ENCODE measurements at places on chromosomes 6 and 20.

DNA sequence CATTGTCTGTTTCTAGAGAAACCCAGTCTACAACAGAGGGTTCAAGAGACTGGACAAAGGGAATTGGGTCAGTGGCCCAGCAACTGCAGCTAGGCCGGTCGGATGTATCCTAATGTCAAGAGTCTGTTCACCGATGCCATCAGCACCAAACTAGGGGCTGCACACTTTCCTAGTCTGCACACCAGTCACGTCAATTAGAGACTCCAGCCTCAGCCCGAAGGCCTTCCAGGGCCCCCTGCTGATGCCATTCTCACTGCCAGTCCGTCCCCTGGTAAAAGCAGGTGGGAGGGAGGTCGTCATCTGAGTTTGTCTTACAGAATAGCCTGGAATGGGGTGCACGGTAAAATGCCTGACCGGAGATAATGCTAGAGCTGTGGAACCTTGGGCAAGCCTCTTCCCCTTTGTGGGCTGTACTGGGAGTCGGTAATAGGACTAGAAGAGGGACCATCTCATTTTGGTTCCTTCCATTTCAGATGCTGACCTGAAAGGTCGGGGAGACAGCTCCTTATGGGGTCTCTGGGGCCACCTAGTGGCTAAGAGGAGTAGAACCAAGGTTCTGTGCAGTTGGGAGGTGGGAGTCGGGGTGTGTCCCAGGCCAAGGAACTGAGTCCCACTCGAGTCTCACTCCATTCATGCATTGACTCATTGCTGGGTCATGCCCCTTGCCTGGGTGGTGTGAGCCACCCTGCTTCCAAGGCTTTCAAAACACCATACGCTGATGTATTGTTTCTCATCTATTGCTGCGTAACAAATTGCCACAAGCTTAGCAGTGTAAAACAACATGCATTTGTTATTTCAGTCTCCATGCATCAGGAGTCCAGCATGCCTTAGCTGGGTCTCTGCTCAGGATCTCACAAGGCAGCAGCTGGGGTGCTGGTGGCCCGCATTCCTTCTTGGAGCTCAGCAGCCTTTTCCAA, 5.1 kb downstream of the SOX12 start:
- DNase-seq: no peak

DNA sequence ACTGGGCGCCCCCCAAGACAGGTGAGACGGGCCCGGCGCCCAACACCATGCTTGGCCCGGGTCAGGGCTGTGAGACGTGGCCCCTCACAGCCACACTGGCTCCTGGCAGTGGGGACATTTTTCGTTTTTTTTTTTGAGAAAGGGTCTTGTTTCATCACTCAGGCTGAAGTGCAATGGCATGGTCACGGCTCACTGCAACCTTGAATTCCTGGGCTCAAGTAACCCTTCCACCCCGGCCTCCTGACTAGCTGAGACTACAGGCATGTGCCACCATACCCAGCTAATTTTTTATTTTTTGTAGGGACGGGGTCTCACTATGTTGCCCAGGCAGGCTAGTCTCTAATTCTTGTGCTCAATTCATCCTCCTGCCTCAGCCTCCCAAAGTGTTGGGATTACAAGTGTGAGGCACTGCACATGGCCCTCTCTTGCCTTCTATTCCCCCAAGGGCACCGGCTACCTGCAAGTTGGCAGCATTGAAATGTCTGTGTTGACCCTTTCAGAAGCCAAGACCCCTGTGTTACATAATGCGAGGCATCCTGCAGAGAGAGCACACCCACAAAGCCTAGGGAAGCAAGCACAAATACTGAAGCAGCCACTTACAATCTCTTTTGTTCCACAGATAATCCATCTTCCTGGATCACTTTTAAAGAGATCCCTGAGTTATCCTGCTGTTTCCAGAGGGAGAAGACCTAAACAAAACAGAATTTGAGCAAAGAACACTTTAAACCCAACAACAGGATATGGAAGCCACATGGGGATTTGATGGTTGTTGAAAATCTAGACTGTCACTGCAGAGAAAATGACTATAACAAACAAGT, 57.5 kb upstream of the SLC4A11 start:
- no peak for DNase-seq

DNA sequence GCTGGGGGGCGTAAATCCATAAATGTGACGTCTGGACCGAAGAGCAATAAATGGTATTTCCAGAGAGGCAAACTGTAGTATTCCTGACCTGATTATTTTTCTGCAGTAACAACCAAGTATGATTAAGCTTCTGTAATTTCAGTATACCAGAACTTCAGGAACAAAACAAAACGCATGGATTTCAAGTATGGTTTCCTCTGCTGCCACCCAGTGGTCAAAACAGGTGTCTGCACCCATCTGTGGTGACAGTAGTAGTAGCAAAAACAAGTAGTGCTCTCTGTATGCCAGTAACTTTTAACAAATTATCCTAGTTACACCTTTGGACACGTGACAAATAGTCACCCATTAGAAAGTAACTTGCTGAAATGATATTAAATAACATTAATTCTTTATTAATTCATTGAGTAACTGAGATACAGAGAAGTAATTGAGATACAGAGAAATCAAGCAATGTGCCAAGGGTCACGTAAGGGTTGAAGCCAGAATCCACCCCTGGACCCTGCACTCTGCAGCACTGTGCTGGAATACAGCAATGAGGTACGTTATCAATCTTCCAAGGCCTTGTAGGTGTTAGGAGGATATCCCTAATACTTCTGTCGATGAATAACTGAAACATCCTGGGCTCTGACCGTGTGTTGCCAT, 7.9 kb downstream of the CALHM4 start:
- peak; percentile 45 for DNase-seq

DNA sequence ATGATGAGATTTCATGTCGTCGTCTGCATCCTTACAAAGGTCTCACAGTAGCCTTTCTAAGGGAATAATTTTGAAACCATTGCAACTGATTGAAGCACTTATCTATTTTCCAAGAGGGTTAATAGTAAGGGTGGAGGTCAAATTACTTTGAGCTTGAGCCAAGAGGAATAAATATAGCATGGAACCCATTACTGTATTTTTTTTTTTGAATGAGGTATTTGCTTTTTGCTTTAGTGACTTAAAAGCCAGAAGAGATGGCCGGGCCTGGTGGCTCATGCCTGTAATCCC, 78.3 kb downstream of the SCAND1 start:
- DNase-seq: no peak

GRCh38 chr20:36441027-36441414, 100.3 kb upstream of the MYL9 start:
- no peak for DNase-seq

DNA sequence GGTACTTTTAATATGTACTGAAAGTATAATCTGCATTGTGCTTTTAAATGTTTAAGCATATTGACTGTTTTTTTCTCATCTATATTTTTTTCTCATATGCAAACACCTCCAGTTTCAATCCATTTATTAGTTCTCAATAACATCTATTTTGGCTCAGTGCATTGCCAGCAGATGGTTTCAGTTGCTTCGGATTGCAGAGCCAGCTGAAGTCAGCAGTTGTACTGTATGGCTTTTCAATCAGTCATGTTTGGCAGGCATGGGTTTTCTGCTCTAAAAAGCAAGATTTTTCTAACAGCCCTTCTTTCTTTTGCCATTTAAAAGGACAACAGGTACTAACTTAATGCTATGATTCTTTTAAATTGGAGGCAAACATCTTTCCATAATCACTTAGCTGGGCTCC, 121.2 kb downstream of the CD109 start:
- no peak for DNase-seq

DNA sequence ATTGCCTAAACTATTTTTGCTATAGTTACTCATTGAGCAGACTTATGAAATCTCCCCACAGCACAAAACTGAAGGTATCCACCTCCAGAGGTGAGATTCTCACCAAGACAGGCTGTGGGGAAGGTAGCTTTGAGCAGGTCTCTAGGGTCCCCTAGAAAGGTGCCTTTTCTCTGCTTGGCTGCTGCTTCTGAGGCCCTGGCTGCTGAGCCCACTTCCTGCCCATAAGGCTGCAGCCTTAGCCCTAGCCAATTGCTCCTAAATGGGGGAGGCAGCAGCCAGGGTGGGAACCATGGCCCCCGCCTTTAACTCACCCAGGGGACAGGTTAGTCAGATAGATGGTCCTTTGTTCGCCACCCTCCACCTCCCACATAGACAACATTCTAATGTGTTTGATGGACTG, 3.6 kb downstream of the NT5E start:
- no peak for DNase-seq

DNA sequence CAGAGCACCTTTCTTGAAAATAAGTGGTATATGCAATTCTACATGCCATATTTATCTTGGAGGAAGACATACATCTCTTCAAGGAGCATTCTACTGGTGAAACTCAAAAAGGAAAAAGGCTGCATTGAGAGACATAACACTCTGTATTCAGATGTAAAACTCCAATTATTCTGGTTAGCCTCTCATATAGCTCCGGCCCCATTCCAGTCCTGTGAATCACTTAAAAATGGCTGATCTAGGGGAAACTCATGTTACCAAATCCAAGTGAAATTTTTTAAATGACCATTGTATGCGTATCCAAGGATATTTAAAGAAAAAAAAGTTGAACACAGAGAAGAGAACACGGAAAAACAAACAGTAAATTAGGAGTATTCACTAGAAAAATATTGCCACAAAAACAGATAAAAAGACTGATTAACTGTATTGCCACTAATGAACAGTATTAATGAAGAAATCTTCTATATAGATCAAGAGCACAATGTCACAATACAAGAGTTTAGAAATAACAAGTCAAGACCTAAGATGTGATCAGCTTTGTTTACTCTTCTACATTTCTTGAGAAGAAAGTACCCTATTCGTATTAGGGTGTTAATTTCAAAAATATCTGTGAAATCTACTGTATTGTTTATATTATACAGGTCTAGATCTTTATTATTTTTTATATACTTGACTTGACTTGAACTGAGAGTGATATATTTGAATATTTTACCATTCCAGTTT, 124.5 kb upstream of the GJE1 start:
- DNase-seq: no peak

DNA sequence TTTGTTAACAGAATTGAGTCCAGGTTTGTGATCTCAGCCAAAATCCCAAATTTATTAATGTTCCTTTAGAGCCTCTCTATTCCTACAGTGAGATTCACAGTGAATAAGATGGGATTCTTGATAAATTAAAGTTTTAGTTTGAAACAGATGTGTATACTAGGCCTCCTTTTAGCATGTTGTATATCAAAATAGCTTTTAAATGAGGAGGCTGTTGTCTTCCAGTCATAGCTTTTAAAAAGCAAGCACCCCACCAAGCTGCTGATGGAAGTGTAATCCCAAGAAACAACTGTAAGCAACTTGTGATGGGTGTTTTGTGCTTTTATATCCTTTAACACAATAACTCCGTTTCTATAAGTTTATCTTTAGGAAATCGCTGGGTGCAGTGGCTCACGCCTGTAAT, 7.0 kb downstream of the GTF2H5 start:
- no peak for DNase-seq

GRCh38 chr6:32886681-32887383, 32.8 kb downstream of the PSMB9 start:
- DNase-seq: no peak

DNA sequence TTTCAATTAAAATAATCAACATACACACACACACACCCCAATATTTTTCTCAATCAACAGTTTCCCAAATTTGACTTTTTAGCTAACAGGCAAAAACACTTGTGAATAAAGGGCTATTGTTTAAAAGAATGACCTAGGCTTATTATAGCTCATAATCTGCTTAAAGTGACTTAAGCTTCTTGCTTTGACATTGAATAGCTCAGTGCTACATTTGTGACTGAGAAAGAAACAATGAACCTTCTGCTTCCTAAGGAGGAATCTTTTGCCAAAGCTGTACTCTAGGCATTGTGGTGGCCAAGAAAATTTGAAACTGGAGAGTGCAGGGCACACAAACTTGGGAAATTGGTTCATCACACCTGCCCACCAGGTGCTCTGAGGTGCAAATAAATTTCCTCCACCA, 282.0 kb downstream of the SYNE1 start:
- DNase-seq: no peak

GRCh38 chr6:11043961-11044711, at the start of gene ELOVL2:
Gene ELOVL2, minus strand, starts transcription at chr6:11044305. Its CDS starts 75 bp downstream, at chr6:11044230.
- DNase-seq: no peak

DNA sequence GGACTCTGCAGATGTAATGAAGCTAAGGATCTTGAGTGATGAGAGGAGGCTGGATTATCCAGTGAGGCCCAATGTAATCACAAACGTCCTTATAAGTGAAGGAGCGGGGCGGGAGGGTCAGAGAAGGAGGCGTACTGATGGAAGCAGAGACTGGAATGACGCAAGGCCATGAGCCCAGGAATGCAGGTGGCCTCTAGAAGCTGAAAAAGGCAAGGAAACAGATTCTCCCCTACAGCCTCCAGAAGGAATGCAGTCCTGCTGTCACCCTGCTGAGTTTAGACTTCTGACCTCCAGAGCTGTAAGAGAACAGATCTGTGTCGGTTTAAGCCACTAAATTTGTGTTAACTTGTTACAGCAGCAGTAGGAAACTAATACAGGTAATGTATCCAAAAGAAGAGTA, 227.9 kb downstream of the PTPRT start:
- no peak for DNase-seq

GRCh38 chr6:9295644-9296043, 860.3 kb upstream of the SLC35B3 start:
- no peak for DNase-seq

- DNase-seq: no peak
These were observed 64.2 kb upstream of the SLC35B3 start for GRCh38 chr6:8499540-8499939.

- DNase-seq: no peak
These were observed 8.5 kb upstream of the KIAA1755 start for GRCh38 chr20:38269040-38269439.

GRCh38 chr6:148322704-148323103, 19.9 kb upstream of the SASH1 start:
- DNase-seq: no peak

DNA sequence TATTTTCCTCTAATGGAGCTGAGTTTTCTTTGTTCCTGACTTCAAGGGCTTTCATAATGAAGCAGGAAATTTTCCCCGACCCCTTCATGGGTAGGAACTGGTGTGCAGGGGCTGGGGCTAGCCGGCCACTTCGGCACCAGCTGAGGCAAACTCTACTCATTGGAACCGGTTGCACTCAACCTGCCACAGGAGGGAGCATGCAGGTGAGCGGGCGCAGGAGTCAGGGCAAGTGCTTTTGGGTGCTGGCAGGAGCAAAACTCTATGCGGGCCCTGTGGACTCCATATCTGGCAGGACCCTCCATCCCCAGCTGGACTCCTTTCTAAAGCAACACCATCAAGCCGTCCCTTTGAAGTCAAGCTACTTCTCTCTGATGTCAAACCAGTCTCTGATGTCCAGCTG, 244.2 kb downstream of the EPM2A start:
- DNase-seq: no peak

GRCh38 chr20:19915111-19915798, 101.9 kb upstream of the NAA20 start:
- no peak for DNase-seq

GRCh38 chr6:111184827-111185532, 97.7 kb downstream of the SLC16A10 start:
- DNase-seq: no peak

DNA sequence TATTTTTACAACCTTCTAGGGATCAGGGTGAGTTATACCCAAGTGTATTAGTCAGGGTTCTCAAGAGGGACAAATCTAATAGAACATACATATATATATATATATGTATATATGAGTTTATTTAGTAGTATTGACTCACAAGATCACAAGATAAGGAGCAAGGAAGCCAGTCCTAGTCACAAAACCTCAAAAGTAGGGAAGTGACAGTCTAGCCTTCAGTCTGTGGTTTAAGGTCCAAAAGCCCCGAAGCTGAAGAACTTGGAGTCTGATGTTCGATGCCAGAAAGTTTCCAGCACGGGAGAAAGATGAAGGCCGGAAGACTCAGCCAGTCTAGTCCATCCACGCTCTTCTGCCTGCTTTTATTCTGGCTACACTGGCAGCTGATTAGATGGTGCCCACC, 632.7 kb upstream of the AGPAT4 start:
- no peak for DNase-seq
